Upper lobe of right lung (tissue), 1 donor: ENCODE measurements at places on chromosomes 3 and 15.

- peak; percentile 92 for DNase-seq
Measured at GRCh38 chr15:77538793-77539497, 93.8 kb downstream of the LINGO1 start.

GRCh38 chr15:56174649-56175048, 69.0 kb downstream of the RFX7 start:
- no peak for DNase-seq

GRCh38 chr15:99250001-99250400, 620 bp upstream of the TTC23 start:
- DNase-seq = no peak

GRCh38 chr15:63490345-63491034, 13.9 kb upstream of the USP3 start:
- DNase-seq = no peak

GRCh38 chr3:60622349-60622748, 628.9 kb downstream of the FHIT start:
- no peak for DNase-seq

GRCh38 chr15:68706256-68706655, 114.4 kb downstream of the ANP32A start:
- no peak for DNase-seq

- DNase-seq = no peak
Measured at GRCh38 chr3:138938056-138938876, 8.7 kb downstream of the FOXL2 start.

DNA sequence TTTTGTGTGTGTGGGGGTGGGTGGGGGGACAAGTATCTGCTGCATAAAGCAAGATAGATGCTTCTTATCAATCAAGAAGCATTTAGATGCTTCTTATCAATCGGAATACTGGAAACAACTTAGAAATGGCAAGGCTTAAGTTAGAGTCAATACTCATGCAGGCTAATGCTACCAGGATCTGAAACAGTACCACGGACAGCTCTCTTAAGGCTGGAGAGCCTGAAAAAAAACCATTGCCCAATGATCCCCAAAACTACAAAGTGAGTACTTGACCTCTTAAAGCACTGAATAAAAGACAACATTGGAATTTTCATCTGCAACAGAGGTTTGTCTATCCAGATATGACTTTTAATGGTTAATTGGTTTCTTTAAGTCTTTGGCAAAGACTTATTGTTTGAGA, 262.3 kb downstream of the GAP43 start:
- DNase-seq = no peak

GRCh38 chr3:40655551-40655950, 130.8 kb downstream of the ZNF621 start:
- no peak for DNase-seq

- DNase-seq = no peak
Measured at GRCh38 chr15:45776772-45777171, 141.9 kb downstream of the SQOR start.

- DNase-seq = no peak
Measured at GRCh38 chr15:88710027-88710715, 71.4 kb downstream of the ISG20 start.

DNA sequence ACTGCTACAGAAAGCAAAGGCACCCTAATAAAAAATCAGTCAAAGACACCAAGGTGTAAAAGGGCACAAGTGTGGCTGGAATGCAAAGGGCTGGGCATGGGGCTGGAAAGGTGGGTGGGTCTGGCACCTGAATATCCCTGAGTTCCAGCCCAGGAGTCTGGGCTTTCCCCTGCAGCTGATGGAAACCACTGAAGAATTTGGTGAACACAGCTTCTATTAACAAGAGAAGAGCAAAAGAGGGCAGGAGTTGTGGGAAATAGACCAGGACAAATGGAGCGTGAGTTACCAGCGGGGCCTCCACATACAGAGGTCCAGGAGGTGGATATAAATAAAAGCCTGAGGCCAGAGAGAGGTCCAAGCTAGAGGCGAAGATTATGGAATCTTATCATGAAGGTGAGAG, 45.1 kb upstream of the TPM1 start:
- no peak for DNase-seq

GRCh38 chr3:17931131-17931530, 188.7 kb upstream of the TBC1D5 start:
- DNase-seq = no peak
